ENCODE measurements at places on chromosomes 13 and 19. TPM values are rescaled to one million over a fixed set of nuclear protein-coding genes. Genes with fewer than 3 reads are reported as not detected.

- peak; percentile 47 for DNase-seq
Observed at GRCh38 chr13:105139380-105140285, 1395.8 kb downstream of the EFNB2 start.

DNA sequence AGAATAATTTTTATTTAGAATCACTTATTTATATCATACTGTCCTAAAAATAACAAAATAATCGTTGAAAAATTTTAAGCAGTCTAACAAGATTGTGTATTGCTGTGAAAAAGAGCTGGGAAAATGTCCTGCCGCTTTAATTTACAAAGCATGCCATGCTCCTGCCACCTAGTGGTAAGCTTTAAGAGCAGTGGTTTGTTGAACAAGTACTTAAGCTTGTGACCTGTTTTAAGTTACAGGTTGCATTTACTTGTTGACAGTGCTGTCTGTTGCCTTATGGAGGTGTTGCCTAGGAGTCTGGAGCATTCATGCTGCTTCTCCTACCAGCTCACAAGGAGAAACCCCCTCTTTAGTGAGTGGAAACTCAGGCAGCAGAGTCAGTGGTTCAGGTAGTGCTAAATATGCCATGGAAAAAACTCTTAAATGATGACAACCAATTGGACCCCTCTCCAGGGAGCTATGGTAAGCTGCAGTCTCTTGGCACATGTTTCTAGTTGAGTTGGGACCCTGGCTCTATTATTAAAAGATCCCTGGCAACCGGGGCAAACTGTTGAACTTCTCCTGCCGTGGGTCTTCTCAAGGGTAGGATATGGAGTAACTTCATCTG lies 68.4 kb downstream of the SPATA13 start:
- no peak for DNase-seq

DNA sequence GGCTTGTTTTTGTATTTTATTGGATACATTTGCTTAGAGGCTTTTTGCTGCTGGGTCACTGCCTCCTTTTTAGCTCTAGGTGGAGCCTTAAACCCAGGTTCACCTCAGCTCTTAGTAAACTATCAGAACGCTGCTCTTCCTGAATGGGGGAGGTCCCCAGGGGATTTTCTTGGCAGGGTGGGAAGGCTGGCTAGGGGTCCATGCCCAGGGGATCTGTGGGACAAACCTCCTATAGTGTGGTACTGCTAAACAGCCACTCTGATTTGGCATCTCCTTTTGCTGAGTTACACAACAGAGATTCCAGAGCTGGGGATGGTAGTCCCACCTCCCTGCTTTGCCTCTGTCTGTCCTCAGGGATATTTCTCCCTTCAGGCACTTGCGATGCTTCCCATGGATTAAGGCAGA lies 204.9 kb downstream of the ZIC5 start:
- DNase-seq: no peak

- no peak for DNase-seq
Observed at GRCh38 chr13:49084961-49085360, 109.2 kb downstream of the FNDC3A start.

GRCh38 chr19:10812902-10813404 lies 23.1 kb downstream of the TMED1 start:
- peak; percentile 19 for DNase-seq

- peak; percentile 21 for DNase-seq
Observed at GRCh38 chr19:16293118-16294091, 31.2 kb upstream of the KLF2 start.

GRCh38 chr19:35365303-35365702 lies 5.6 kb upstream of the GPR42 start:
- peak; percentile 42 for DNase-seq

DNA sequence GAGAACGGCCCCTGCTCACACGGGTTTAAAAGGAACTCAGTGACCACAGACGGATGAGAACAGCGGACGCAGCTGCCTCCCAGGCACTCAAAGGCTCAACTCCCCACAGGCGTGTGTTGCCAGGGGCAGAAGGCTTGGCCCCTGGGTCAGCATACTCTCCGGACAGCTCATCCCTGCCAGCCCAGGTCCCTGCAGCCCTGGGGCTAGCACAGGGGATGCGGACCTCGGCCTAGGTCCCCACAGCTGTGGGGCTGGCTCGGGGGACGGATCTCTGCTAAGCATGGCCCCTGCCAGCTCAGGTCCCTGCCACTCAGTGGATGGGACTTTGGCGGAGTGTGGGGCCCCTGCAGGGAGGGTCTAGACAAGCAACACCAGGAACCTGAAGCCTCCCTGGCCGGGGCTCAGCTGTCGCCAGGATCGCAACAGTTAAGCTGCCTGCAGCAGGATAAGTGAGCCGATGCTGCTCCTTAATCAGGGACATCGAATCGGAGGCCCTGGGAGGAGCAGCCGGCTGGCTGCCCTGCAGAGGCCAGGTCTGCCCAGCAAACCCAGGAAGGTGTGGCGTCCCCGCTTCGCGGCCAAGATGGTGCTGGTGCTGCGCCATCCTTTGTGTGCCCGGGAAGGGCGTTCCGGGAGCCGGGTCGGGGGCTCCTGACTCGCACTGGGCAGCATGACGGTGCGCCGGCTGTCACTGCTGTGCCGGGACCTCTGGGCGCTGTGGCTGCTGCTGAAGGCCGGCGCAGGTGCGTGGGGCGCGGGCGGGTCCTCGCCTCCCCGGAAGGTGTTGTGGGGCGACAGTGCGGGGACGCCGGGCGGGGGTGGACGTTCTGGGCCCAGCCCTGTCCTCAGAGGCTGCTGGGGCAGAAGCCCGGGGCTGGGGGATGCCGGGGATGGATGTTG lies 32.5 kb downstream of the MCF2L start:
- DNase-seq: peak; percentile 82

DNA sequence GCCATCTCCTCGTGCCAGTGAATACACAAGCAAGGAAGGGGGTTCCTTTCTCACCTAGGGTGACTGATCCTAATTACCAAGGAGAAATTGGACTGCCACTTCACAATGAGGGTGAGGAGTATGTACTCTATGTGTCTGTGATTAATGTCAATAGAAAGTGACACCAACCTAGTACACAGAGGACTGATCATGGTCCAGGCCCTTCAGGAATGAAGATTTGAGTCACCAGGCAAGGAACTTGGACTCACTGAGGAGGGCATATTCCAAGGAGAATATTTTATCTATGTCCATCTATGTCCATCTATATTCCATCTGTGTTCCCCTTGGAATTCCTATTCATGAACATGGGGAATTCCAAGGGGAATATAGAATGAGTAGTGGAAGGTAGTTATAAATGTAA lies 9.2 kb upstream of the ALOX5AP start:
- no peak for DNase-seq

DNA sequence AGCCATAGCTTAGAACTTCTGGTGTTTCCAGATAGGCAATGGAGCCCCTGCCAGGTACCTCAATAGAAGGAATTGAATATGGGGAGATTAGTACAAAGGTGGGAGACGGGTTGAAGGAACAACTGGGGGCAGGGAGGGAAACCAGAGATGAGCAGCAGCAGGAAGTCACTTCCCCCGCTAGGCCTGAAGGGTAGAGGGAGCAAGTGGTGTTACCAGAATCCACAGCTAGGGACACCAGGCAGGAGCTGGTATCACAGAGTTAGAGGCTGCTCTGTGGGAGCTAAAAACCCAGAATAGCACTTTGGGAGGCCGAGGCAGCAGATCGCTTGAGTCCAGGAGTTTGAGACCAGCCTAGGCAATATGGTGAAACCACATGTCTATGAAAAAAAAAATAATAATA lies 15.3 kb upstream of the HNRNPUL1 start:
- DNase-seq: no peak

DNA sequence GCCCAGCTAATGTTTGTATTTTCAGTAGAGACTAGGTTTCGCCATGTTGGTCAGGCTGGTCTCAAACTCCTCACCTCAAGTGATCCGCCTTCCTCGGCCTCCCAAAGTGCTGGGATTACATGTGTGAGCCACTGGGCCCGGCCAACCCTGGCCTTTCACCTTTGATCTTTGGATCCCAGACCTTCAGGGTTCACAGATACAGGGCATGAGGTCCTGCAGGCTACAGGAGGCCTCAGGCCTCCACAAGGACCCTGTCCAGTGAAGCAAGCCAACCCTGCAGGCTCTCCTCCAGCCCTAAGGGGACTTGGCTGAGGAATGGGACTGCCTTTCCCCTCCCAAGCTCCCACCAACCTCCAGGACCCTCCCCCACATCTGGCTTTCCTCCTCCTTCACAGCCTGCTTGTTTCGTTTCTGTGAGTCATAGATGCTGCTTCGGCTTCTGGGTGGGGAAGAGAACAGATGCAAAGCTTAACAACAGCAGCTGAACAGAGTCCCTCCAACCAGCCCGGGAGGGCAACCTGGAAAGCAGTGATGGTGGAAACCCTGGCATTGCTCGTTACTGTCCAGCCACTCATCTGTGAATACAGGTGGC lies 11.8 kb downstream of the ARHGEF18 start:
- no peak for DNase-seq

DNA sequence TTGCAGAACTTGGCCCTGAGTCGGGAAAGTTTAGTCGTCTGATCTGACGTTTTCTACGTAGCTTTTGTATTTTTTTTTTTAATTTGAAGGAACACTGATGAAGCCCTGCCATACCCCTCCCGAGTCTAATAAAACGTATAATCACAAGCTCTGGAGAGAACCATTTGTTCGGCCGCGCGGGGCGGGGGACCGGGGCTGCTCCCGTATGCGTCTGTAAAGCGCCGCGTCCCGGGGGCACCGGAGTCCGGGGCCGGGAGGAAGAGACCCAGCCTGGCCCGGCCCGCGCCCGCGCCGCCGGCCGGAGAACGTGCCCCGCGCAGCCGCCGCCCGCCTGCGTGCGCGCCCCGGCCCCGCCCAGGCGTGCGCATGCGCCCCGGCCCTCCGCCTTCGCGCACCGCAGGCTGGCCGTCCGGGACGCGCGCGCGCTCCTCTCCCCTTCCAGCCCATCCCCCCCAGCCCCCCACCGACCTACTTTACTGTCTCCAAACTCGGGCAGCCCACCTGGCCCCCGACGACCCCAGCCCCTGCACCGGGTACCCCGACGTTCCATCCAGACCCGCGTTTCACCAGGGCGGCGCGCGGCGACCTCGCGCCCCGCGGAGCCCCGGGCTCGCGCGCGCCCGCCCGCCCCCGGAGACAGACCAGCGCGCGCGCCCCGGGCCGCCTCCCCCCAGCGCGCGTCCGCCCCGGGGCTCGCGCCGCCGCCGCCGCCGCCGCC lies 785 bp upstream of the USF2 start:
- peak; percentile 72 for DNase-seq

DNA sequence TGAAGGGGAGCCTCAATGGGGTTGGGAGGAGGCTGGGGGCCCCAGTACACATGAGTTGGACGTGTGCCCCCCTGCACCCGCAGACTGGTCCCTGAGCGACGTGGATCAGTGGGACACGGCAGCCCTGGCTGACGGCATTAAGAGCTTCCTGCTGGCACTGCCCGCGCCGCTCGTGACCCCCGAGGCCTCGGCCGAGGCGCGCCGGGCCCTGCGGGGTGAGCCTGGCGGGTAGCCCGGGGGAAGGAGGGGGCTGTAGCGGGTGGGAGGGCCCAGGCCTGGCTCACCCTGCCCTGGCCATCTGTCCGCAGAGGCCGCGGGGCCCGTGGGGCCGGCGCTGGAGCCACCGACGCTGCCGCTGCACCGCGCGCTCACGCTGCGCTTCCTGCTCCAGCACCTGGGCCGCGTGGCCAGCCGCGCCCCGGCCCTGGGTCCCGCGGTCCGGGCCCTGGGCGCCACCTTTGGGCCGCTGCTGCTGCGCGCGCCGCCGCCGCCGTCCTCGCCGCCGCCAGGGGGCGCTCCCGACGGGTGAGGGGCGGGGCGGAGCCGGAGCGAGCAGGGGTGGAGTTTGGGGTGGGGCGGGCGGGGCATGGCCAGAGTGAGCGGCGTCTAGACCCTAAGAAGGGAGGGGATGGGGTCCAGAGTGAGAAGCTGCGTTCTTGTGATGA lies 8.1 kb downstream of the PIK3R2 start:
- peak; percentile 74 for DNase-seq

DNA sequence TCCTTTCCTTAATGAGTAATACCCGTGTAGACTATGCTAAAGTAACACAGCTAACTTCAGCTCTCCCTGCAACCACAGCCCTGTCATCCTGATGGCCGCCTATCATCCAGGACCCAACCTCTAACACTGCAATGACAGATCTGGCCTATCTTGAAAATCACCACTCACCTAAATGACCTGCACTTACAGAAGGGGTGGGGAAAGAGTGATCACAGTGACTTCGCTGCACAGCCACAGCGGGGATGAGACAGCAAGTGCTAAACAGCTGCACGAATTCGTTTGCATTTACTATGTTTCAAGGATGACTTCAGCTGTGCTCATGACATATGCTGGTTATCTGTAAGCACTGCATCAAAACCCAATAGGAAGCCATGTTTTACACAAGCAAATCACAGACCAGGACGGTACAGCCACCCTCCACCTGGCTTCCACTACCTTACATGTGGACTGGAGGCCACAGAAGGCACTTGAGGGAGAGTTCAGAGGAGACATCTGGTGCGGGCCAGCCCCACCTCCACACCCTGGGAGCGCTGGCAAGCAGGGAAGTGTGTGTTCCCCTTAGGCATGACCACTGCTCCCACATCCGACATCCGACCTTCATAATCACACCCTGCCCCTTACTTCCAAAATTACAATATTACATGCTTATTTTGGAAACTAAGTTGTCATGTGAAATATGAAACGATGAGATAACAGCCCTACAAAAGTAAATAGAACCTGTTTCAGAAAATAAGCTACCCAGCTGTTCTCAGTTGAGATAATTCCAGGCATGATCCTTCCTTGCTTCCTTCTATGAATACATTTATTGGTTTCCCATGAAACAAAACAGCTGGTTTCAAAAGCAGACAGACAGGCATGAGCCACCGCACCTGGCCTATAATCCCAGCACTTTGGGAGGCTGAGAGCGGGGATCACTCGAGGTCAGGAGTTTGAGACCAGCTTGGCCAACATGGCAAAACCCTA lies 95.7 kb downstream of the STK24 start:
- no peak for DNase-seq

Gene ZNF571
- 10.7 TPM for total RNA-seq

Gene LAIR1
- total RNA-seq: 4.9 TPM

Gene POGLUT2
- total RNA-seq: 2.8 TPM

Gene PLEKHF1
- 20.3 TPM for total RNA-seq

Gene NMRK2
- total RNA-seq: not detected

Gene AMER2
- not detected for total RNA-seq

Gene IFI30
- total RNA-seq: 58.4 TPM
